Thoracic aorta (tissue), 2 donors: ENCODE measurements at places on chromosomes 11 and 22. TPM values are rescaled to one million over a fixed set of nuclear protein-coding genes. Genes with fewer than 3 reads are reported as not detected.
A peak's percentile ranks its signal among the peaks of the same experiment; 100 is the strongest.

DNA sequence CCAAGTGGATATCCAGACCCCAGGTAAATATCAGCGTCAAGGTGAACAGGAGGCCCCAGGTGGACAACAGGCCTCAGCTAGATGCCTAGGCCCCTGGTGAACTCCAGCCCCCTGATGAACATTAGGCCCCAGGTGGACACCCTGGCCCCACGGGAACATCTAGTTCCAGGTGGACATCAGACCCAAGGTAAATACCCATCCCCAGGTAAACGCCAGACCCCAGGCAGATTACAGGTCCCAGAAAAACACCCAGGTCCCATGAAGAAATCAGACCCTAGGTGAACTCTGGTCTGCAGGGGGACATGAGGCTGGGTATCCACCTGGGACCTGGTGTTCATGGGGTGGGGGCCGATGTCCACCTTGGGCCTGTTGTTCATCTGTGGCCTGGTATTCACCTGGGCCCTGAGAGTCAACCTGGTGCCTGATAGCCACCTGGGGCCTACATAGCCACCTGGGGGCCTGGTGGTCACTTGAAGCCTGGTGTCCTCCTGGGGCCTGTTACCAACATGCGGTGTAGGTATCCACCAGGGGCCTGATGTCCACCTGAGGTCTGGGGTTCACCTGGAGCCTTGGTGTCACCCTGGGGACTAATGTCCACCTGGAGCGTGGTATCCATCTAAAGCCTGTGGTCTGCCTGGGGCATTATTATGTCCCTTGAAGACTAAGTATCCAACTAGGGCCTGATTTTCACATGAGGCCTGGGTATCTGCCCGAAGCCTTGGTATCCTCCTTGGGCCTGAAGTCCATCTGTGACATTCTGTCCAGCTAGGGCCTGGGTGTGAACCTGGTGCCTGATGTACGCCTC lies 56.8 kb upstream of the SEPTIN5 start:
- H3K27ac ChIP-seq: no peak overlapping the region
- H3K4me1 ChIP-seq: no peaks in the 10 kb centered on the region
- no peaks in the 10 kb centered on the region for H3K36me3 ChIP-seq
- H3K27me3 ChIP-seq: no peaks in the 10 kb centered on the region

DNA sequence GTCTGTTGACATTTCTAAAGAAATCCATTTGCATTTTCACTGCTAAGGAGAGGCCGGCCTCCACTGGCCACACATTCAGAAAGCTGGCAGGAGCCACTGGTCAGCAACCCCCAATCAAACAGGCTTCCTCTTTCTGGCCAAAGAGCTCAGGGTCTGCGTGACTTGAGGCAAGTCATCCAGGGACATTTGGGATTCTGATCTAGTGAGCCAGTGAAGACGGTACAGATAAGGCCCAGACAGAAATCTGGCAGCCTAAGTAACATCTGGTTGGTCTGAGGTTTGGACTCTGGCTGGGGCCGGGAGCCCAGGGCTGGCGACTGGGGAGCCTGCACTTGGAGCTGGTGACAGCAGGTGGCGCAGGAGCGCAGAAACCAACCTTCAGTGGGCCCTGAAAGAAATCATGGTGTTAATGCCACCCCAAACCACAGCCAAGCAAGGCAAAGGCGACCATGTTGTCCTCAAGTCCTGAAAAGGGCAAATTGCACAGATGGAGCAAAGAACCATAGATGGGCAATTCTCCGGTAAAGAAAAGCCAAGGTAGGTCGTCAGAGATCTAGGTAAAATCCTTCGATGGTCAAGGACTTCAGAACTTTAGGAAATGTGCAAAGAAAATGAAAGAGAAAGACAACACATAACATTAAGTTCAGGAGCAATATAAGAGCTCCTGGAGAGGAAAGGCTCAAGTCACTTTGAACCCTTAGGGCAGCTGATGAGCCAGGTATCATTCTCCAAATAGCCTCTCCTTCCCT lies 99.4 kb upstream of the BLID start:
- no peaks in the 10 kb centered on the region for H3K27me3 ChIP-seq
- H3K4me1 ChIP-seq: peaks cover 86% of the 10 kb centered on the region
- H3K4me3 ChIP-seq: no peak overlapping the region

Gene CASP1
- 10.1 TPM for total RNA-seq

Gene OR9Q1
- not detected for total RNA-seq

- H3K27me3 ChIP-seq: no peaks in the 10 kb centered on the region
- no peak overlapping the region for H3K27ac ChIP-seq
- no peaks in the 10 kb centered on the region for H3K36me3 ChIP-seq
- H3K4me3 ChIP-seq: no peak overlapping the region
- no peak for DNase-seq
- peaks cover 44% of the 10 kb centered on the region for H3K4me1 ChIP-seq
These were observed 7.2 kb downstream of the SGSM1 start for GRCh38 chr22:24812950-24813775.

DNA sequence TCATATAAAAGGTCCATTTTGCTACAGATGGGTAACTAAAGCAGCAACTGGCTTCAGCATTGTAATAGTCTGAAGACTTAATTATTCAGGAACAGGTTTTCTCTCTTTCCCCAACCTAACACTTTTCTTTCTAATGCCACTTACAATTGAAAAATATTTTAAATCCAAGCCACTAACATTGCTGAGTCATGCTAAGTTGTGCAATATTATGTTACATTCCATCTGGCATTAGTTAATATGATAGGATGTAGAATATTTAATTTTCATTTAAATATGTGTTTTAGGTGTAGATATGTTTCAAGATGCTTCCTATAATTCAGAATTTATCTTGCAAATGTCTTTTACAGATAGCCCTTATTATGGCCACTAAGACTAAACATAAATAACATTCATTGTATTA lies 98.6 kb downstream of the KIF18A start:
- H3K4me1 ChIP-seq: no peaks in the 10 kb centered on the region
- H3K27ac ChIP-seq: no peak overlapping the region
- no peak for DNase-seq
- H3K27me3 ChIP-seq: no peaks in the 10 kb centered on the region
- H3K36me3 ChIP-seq: no peaks in the 10 kb centered on the region

DNA sequence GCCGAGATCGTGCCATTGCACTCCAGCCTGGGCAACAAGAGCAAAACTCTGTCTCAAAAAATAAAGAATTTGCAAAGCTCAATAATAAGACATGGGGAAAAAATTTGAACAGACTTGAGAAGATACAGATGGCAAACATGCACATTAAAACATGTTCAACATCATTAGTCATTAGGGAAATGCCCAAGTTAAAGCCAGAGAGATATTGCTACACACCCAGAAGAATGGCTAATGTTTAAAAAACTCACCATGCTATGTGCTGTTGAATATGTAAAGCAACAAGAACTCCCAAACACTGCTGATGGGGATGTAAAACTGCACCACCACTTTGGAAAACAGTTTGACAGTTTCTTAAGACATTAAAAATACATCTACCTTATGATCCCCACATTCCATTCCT lies 12.6 kb downstream of the LRRC75B start:
- H3K27me3 ChIP-seq: no peaks in the 10 kb centered on the region
- no peak for DNase-seq
- no peak overlapping the region for H3K4me3 ChIP-seq
- peaks cover 10% of the 10 kb centered on the region for H3K4me1 ChIP-seq

DNA sequence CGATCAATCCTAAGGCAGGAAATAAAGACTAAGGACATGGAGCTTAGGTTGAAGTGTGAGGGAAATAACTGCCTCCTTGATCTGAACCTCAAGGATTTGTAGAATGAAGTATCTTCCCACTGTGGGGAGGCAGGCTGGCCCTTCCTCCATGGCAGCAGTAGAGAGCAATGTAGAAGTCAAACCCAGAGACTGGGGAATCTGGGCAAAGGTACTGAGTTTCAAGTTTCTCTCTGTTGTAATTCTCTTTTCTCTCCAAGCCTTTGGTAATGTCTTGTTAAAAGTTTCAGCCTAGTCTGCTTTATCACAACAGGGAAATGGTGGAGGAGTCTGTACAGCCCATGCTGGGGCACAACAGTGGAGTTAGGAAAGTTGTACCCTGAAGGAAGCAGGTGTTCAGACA lies 49.5 kb downstream of the ADM start:
- no peaks in the 10 kb centered on the region for H3K27me3 ChIP-seq
- H3K4me3 ChIP-seq: no peak overlapping the region
- no peak overlapping the region for H3K27ac ChIP-seq
- DNase-seq: no peak
- H3K4me1 ChIP-seq: peaks cover 5% of the 10 kb centered on the region

Gene UCP3
- 13.9 TPM for total RNA-seq

DNA sequence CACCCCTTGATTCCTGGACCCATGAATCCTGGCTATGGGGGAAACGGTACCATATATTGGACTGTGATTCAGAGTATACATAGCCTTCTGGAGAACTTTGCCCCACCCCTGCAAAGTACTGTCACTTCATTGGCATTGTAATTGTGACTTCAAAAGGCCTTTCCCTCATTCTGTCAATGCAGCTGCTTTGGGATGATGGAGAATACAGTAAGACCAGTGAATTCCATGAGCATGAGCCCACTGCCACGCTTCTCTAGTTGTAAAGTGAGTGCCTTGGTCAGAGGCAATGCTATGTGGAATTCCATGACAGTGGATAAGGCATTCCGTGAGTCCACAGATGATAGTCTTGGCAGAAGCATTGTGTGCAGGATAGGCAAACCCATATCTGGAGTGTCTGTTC lies 25.7 kb upstream of the MSANTD2 start:
- no peak for DNase-seq
- no peaks in the 10 kb centered on the region for H3K27me3 ChIP-seq
- no peaks in the 10 kb centered on the region for H3K4me1 ChIP-seq
- no peaks in the 10 kb centered on the region for H3K36me3 ChIP-seq
- H3K4me3 ChIP-seq: no peak overlapping the region

DNA sequence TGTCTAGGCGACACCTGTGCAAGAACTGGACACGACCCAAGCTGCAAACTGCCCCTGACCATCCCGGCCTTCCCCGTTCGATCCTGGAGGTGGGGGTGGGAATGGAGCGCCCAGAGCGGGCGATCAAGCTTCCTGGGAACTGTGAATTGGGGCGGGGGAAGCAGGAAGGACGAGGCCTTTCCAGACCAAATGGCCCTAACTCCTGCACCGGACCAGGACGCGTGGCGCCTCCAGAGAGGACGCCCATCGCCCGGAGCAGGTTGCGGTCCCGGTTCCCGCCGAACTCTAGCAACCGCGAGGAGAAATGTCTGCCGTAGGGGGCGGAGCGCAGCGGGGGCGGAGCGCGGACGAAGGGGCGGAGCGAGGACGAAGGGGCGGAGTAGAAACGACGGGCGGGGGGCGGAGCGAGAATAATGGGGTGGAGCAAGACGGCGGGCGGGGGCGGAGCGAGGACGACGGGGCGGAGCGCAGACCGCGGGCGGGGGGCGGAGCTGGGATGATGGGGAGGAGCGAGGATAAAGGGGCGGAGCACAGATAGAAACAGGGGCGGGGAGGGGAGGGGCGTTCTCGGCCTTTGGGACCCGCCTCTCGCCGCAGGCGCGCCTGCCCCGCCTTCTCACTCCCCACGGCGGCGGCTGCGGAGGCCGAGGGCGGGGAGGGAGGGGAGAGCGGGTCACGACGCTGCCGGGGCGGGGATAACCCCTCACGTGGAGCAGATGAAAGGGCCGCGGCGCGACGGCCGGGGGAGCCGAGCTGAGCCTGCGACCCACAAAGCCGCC lies at the start of gene ZNRF3:
Gene ZNRF3, plus strand, starts transcription at position 695 of the 779 bp plus-strand sequence. CDS start 195 bp downstream, outside the sequence.
- peak within 1 kb of the TSS; percentile 50 for H3K27ac ChIP-seq
- no peaks in the 10 kb centered on the region for H3K27me3 ChIP-seq
- peak; percentile 76 for DNase-seq
- H3K36me3 ChIP-seq: no peaks in the 10 kb centered on the region
- H3K4me3 ChIP-seq: peak within 1 kb of the TSS; percentile 89
- H3K4me1 ChIP-seq: peaks cover 36% of the 10 kb centered on the region

Gene CYP2R1
- 12.6 TPM for total RNA-seq

DNA sequence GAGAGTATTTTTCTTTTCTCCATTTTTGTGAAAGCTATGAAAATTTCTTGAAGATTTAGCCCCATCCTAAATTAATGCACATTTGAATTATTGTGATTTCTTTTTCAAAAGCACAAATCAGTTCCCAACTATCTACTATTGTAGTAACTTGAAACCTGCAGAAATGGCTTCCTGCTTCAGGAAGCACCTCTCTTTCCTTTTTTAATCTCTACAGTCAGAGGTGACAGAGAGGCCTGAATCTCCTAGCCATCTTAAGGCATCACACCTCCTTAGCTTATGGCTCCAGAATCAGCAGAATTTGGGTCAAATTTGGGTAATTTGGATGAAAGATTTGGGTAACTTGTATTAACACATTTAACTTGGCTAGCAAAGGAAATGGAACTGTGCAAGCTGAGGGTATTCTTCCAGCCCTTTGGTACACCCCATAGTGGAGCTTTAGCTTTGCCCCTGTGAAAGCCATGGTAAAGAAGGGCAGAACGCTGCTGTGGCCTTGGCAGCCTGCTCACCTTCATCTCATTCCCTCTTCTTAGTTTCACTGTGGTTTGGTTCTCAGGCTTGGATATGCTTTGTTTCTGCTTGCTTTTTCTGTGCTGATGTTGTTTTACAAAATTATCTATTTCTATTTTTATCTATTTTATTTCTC lies 16.2 kb downstream of the TBCEL start:
- no peak overlapping the region for H3K27ac ChIP-seq
- DNase-seq: no peak
- H3K4me1 ChIP-seq: no peaks in the 10 kb centered on the region
- no peak overlapping the region for H3K4me3 ChIP-seq

GRCh38 chr11:100821198-100821597 lies 134.1 kb downstream of the ARHGAP42 start:
- peaks cover 34% of the 10 kb centered on the region for H3K4me1 ChIP-seq
- H3K36me3 ChIP-seq: no peaks in the 10 kb centered on the region
- no peaks in the 10 kb centered on the region for H3K27me3 ChIP-seq
- no peak overlapping the region for H3K27ac ChIP-seq

DNA sequence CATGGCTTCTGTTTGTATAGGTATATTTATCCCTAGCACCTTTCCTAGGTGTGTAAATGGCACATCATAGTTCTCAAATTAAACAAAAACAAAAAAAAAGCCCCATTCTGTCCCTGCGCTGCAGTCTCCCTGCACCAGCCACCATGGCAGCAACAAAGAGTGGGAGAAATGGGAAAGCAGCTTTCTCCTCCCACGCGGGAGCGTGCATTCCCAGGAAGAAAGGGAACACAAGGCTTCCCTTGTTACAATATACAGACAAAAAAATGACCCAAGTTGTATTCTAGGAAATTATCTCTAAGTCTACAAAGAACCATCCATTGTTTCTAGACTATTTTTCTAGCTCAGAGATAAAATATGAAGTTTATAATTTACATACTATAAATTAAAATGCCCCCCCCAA lies 16.1 kb upstream of the TMPRSS5 start:
- H3K36me3 ChIP-seq: no peaks in the 10 kb centered on the region
- no peak for DNase-seq
- no peaks in the 10 kb centered on the region for H3K27me3 ChIP-seq
- H3K4me3 ChIP-seq: no peak overlapping the region
- H3K27ac ChIP-seq: no peak overlapping the region

Gene PDE2A
- total RNA-seq: 37.1 TPM

GRCh38 chr22:26646158-26646557 lies 11.2 kb upstream of the MIAT start:
- H3K27me3 ChIP-seq: no peaks in the 10 kb centered on the region
- DNase-seq: no peak
- H3K4me1 ChIP-seq: peaks cover 8% of the 10 kb centered on the region
- no peaks in the 10 kb centered on the region for H3K36me3 ChIP-seq
- no peak overlapping the region for H3K4me3 ChIP-seq
